Naive B cell (primary cell): ENCODE measurements at places on chromosomes 6 and 20. TPM values are rescaled to one million over a fixed set of nuclear protein-coding genes. Genes with fewer than 3 reads are reported as not detected.

DPPA5 gene
- polyA plus RNA-seq = not detected

MYMX gene
- polyA plus RNA-seq = not detected

ZNF322 gene
- 10.9 TPM for polyA plus RNA-seq

DZANK1 gene
- 1.6 TPM for polyA plus RNA-seq

SLC35F1 gene
- polyA plus RNA-seq = not detected

TFAP2D gene
- polyA plus RNA-seq = not detected

CALHM5 gene
- polyA plus RNA-seq = not detected

SCRT2 gene
- not detected for polyA plus RNA-seq

GPLD1 gene
- 0.49 TPM for polyA plus RNA-seq

TRIM15 gene
- polyA plus RNA-seq = not detected

DCDC2 gene
- polyA plus RNA-seq = not detected

DEFB132 gene
- not detected for polyA plus RNA-seq

R3HDML gene
- not detected for polyA plus RNA-seq

RNF144B gene
- polyA plus RNA-seq = 8.9 TPM

KIF25 gene
- not detected for polyA plus RNA-seq

GFRAL gene
- not detected for polyA plus RNA-seq

PTCHD4 gene
- polyA plus RNA-seq = not detected

OVOL2 gene
- polyA plus RNA-seq = not detected

BHLHE23 gene
- not detected for polyA plus RNA-seq

PKIB gene
- polyA plus RNA-seq = not detected

GNRH2 gene
- not detected for polyA plus RNA-seq

HLA-C gene
- polyA plus RNA-seq = 1,005 TPM

HSPA1L gene
- not detected for polyA plus RNA-seq

CAGE1 gene
- not detected for polyA plus RNA-seq

FITM2 gene
- polyA plus RNA-seq = 0.47 TPM

OR2H2 gene
- 0.15 TPM for polyA plus RNA-seq
